ENCODE measurements at places on chromosomes 12 and 14. TPM values are rescaled to one million over a fixed set of nuclear protein-coding genes. Genes with fewer than 3 reads are reported as not detected.

The BCL2L14 gene
- polyA plus RNA-seq = 1.0 TPM

- H3K4me3 ChIP-seq = no peak overlapping the region
- no peak overlapping the region for H3K27ac ChIP-seq
- no peaks in the 10 kb centered on the region for H3K36me3 ChIP-seq
- H3K4me1 ChIP-seq = no peaks in the 10 kb centered on the region
These were observed 566.6 kb downstream of the RPS29 start for GRCh38 chr14:49019467-49020115.

- no peak overlapping the region for H3K27ac ChIP-seq
- H3K4me3 ChIP-seq = no peak overlapping the region
- DNase-seq = no peak
These were observed 11.1 kb downstream of the SPTSSA start for GRCh38 chr14:34450958-34451357.

The NANOG gene
- polyA plus RNA-seq = not detected

All from lung (tissue), 17 donors.